Muscle of leg (tissue), 16 donors: ENCODE measurements at places on chromosomes 3 and 15. TPM values are rescaled to one million over a fixed set of nuclear protein-coding genes. Genes with fewer than 3 reads are reported as not detected.
A peak's percentile ranks its signal among the peaks of the same experiment; 100 is the strongest.

GRCh38 chr15:82139823-82140268, 94.0 kb upstream of the MEX3B start:
- H3K36me3 ChIP-seq = peaks cover 11% of the 10 kb centered on the region
- H3K4me3 ChIP-seq = no peak overlapping the region
- H3K27me3 ChIP-seq = no peaks in the 10 kb centered on the region
- DNase-seq = peak; percentile 80

Gene CD96
- 0.48 TPM for polyA plus RNA-seq

Gene GABRA5
- 0.22 TPM for polyA plus RNA-seq

- no peaks in the 10 kb centered on the region for H3K27me3 ChIP-seq
- H3K4me1 ChIP-seq = peaks cover 4% of the 10 kb centered on the region
- no peak overlapping the region for H3K27ac ChIP-seq
- peak; percentile 53 for DNase-seq
- no peak overlapping the region for H3K4me3 ChIP-seq
- no peaks in the 10 kb centered on the region for H3K36me3 ChIP-seq
Observed at GRCh38 chr3:149243540-149243939, 21.9 kb upstream of the CP start.

Gene P2RY1
- polyA plus RNA-seq = 6.8 TPM

Gene PATL2
- polyA plus RNA-seq = 0.58 TPM

Gene TWF2
- polyA plus RNA-seq = 36.6 TPM
